ENCODE measurements at places on chromosomes 7 and 10.

DNA sequence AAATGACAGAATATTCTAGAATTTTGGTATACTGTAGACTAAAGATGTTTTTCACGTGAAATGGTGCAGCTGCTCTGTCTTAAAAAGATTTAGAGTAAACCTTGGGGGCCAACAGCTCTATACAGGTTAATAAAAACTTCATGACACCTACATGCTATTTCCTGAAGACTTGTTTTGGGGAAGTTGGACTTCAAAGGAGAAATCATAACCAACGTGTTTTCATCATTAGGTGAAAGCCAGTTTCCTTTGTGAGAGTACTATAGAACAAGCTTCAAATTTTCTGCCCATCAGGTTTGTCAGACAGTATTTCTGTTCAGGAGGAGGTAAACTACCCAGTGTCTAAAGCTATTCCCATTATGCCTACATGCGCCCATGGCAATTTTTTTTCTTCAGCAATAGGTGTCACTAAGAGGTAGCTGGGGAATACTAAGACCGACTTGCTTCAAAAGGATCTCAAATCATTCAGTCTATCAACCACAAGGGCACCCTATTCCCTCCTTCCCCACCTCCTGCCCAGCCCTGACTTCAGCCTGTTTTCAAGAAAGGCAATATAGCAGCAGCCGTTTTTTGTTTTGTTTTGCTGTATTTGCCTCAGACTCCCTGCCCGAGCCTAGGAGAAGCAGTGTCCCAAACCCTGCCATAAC lies 237.3 kb upstream of the SP8 start:
- no peak for DNase-seq

GRCh38 chr10:56881218-56881617 lies 520.2 kb upstream of the ZWINT start:
- DNase-seq, result no peak

DNA sequence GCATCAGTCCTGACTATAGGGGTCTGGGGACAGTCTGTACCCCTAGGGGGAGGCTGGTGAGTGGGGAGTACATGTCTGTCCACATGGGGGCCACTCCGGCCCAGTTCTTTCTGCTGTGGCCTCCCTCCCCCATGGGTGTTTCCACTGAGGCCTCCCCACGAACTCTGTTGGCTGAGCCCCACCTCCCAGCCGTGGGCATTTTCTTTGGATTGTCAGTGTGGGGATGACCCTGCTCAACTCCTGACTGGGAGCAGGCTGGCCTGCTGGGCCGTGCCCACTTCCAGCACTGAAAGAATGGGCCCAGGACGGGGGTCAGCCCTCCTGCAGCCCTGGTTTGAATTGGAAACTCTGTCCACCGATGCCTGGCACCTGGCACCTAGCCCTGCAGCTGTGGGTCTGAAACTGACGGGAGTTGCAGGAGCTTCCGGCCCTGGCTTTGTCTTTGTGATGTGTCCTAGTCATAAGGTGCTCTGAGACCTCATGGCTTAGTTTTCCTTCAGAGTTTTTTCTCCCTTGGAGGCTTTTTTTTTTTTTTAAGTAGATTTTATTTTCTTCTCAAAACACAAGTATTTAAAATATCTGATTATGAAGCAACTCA lies 46.5 kb downstream of the LHPP start:
- DNase-seq, result no peak

GRCh38 chr7:46007990-46008643 lies 87.0 kb upstream of the IGFBP3 start:
- no peak for DNase-seq

GRCh38 chr7:73717991-73718405 lies 1.5 kb downstream of the STX1A start:
- peak; percentile 83 for DNase-seq

- no peak for DNase-seq
These were observed 345.1 kb downstream of the RNLS start for GRCh38 chr10:88237896-88238614.

DNA sequence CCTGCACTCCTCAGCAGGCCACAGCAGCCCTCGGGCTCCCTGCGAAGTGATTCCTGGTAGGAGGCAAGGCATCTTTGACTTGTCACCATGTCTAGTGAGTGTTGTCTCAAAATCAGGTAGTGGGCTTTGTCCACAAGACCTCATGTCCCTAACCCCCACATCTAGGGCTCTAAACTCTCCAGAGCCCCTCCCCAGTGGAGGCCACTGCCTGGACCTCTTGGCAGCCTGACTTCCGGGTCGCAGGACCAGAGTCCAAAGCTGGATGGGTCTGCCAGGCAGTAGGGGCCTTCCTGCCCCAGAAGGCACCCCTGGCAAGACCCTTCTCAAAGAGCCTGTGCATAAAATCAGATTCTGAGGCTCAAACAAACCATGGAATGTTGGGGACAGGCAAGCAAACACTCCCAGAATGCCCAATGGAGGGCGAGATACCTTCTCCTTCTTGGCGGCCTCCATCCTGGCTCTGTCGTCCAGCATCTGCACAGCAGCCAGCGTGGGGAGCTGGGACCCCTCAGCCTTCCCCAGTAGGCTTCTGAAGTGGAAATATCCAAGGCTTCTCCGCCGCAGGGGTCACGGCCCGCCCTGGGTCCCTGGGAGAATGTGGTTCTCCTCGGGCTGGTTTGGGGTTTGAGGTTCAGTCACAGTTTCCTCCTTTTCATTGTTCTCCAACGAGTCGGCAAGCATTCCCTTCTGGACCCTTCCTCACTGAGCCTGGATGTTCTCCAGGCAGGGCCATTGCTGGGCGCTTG lies 586 bp downstream of the GCK start:
- DNase-seq, result no peak

GRCh38 chr10:75080554-75080953 lies 30.9 kb upstream of the SAMD8 start:
- DNase-seq, result no peak

DNA sequence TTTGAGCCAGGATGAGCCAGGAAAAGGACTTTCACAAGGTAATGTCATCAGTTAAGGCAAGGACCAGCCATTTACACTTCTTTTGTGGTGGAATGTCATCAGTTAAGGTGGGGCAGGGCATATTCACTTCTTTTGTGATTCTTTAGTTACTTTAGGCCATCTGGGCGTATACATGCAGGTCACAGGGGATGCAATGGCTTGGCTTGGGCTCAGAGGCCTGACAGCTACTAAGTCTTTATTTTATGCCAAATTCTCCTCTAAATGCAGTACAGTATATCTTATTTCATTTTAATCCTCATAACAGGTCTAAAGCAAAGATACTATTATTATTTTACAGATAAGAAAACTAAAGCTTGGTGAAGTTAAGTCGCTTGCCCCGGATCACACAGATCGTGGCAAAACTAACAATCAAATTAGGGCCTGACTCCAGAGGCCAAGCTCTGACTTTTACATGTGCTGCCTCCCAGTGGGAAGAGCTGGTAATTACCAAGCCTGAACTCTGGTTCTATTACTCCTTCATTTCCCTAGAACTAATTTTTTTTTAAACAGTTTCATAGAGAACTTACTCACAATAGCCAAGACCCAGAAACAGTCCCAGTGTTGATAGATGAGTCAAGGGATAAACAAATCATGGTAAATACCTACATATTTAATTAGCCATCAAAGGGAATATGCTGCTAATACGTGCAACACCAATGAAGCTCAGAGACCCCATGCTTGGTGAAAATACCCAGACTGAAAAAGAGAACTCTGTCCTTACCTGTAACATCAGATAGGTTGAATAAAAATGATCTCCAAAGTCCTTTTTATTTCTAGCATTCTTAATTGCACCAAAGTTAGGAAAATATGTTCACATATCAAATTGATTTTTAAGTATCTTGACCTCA lies 35.4 kb downstream of the C7orf25 start:
- peak; percentile 72 for DNase-seq
